Upper lobe of left lung (tissue), 6 donors: ENCODE measurements at places on chromosomes 12 and 14. TPM values are rescaled to one million over a fixed set of nuclear protein-coding genes. Genes with fewer than 3 reads are reported as not detected.

DNA sequence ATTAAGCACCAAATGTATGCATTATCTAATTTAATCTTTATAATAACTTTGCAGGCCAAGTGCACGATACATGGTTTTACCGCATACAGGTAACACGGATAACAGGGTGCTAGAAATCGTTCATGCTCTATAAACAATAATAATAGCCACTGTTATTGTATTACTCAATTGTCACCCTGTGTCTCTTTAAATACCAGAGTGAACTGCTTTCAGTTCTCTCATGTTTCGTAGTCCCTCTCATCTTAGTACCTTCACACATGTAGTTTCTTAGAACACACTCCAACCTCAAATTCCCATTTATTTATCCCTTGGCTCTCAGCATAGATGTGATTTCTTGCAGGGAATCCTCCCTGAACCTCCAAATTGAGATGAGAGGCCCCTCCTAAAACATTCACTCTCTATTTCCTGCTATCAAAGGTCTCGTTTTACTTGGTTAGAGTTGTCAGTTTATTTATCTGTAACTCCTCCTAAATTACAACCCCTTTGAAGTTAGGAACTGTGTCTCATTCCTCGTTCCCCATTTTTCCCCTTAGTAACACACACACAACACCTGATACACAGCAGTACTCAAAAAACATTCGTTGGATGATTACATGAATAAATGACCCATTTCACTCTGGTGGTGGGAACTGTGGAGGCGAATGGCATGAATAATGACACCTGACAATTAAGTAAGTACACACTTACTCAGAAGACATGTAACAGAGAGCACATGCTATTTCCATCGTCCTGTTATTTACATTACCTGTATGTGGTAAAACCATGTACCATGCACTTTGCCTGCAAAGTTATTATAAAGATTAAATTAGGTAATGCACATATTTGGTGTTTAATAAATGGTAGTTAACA, 134.6 kb downstream of the BTG1 start:
- H3K4me1 ChIP-seq, result no peaks in the 10 kb centered on the region
- no peaks in the 10 kb centered on the region for H3K36me3 ChIP-seq
- H3K4me3 ChIP-seq, result no peak overlapping the region
- no peak for DNase-seq

- H3K36me3 ChIP-seq, result no peaks in the 10 kb centered on the region
- H3K4me3 ChIP-seq, result no peak overlapping the region
- H3K4me1 ChIP-seq, result no peaks in the 10 kb centered on the region
Measured at GRCh38 chr12:46752396-46752795, 73.4 kb downstream of the SLC38A4 start.

DNA sequence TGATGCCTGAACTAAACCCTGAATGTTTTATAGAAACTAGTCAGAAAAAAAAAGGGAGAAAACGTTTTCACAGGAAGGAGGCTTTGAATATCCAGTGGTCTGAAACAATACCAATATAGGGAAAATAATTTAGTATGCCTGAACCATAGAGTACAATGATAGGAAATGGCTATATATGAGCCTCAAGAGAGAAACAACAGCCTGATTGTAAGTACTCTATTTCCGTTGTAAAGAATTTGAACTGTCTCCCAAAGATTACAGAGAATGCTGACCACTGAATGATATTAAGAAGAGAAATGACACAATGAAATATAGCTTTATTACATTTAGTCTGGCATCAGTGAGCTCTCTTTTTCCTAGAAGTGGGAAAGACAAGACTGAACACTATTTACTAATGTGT, 5.5 kb upstream of the GABARAPL1 start:
- no peak overlapping the region for H3K4me3 ChIP-seq
- peaks cover 7% of the 10 kb centered on the region for H3K4me1 ChIP-seq
- no peaks in the 10 kb centered on the region for H3K36me3 ChIP-seq

- DNase-seq, result no peak
- H3K4me3 ChIP-seq, result no peak overlapping the region
- no peaks in the 10 kb centered on the region for H3K36me3 ChIP-seq
- no peaks in the 10 kb centered on the region for H3K27me3 ChIP-seq
Measured at GRCh38 chr14:32382704-32383103, 53.6 kb downstream of the AKAP6 start.

- H3K27me3 ChIP-seq, result no peaks in the 10 kb centered on the region
- no peak for DNase-seq
- no peak overlapping the region for H3K4me3 ChIP-seq
- H3K36me3 ChIP-seq, result no peaks in the 10 kb centered on the region
- no peak overlapping the region for H3K27ac ChIP-seq
Measured at GRCh38 chr14:67436006-67436866, 24.3 kb upstream of the PLEK2 start.

GRCh38 chr14:68300608-68301007, 481.0 kb downstream of the RAD51B start:
- no peaks in the 10 kb centered on the region for H3K36me3 ChIP-seq
- no peak for DNase-seq

GRCh38 chr12:80549298-80549697, 105.3 kb downstream of the PTPRQ start:
- no peaks in the 10 kb centered on the region for H3K36me3 ChIP-seq
- H3K27me3 ChIP-seq, result no peaks in the 10 kb centered on the region
- no peak overlapping the region for H3K4me3 ChIP-seq
- H3K27ac ChIP-seq, result no peak overlapping the region
- no peaks in the 10 kb centered on the region for H3K4me1 ChIP-seq

GRCh38 chr14:96409701-96410100, 17.8 kb downstream of the AK7 start:
- H3K4me3 ChIP-seq, result no peak overlapping the region
- no peaks in the 10 kb centered on the region for H3K36me3 ChIP-seq
- no peak for DNase-seq
- no peak overlapping the region for H3K27ac ChIP-seq
- no peaks in the 10 kb centered on the region for H3K27me3 ChIP-seq

DNA sequence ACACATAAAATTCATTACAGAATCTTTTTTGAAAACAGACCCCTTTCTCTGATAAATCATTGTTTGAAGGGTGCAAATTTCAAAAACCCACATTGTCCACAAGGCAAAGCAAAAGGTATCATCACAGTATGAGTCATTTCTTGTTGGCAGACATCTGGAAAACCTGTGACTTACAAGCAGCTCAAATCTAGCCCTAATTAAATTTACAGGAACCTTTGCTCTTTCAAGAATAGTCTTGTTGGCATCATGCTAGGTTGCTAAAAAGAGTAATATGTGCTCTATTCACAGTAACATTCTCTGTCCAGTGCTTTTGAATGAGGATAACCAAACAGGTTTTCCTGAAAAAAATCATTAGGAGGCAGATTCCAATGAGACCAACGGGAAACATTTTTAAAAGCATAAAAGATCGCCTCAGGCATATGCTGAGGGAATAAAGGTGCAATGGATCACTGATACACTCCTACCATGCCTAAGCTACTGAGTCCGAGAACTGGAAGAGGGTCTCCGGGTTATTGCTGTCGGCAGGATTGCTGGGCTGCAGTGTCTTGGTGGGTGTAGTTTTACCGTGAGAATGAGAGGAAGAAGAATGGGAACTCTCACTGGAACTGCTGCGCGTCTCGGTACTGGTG, 55.5 kb upstream of the TTC7B start:
- H3K4me3 ChIP-seq, result no peak overlapping the region
- H3K4me1 ChIP-seq, result no peaks in the 10 kb centered on the region
- no peaks in the 10 kb centered on the region for H3K27me3 ChIP-seq
- H3K36me3 ChIP-seq, result peaks cover 2% of the 10 kb centered on the region
- no peak overlapping the region for H3K27ac ChIP-seq
- no peak for DNase-seq

The GPR33 gene
- total RNA-seq, result not detected

DNA sequence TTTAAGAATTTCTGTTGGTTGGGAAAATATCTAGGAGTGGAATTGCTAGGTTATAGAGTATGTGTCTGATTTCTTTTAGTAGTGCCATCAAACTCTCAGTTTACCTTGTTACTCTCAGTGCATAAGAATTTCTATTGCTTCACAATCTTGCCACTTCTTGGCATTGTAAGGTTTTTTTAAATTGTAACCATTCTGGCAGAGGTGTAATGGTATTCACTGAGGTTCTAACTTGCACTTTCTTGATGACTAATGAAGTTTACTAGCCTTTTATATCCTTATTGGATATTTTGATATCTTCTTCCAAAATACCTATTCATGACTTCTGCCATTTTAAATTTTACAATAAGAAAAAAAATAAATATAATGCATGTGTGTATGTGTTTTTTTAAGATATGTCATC, 478.0 kb downstream of the NAV3 start:
- H3K4me1 ChIP-seq, result no peaks in the 10 kb centered on the region
- no peaks in the 10 kb centered on the region for H3K36me3 ChIP-seq
- H3K27me3 ChIP-seq, result no peaks in the 10 kb centered on the region
- no peak overlapping the region for H3K4me3 ChIP-seq

DNA sequence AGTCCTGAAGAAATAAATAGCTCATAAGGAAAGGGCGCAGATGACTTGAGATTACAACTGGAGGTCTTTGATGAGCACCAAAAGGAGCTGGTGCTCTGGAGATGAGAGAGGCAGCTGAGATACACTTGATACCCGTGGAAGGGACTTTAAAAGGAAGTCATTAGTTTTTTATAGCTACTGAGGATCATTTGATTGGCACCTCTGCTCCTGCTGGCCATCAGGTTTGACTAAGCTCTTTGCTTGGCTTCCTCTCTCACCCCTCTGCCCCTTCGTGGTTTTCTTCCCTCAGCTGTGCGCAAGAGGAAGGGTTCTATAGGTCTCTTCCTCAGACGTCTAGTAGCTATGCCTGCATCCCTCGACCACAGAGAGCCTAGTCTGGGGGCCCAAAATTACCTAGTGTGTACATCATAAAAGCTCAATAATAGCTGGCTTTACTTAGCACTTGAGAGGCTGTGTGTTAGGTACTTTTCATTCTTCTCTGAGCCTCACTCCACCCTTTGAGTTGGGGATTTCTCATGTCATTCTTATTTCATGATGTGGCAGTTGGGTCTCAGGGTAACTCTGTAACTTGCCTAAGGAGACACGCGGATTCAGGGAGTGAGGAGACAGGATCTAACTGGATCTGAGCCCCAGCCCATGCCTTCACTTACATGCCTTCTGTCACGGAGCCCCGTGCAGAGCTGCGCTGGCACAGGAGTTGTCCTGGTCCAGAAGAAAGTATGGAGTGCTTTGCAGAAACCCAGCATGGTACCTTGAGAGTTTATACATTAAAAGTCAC, 68.4 kb upstream of the ASPG start:
- H3K27ac ChIP-seq, result no peak overlapping the region
- H3K4me1 ChIP-seq, result no peaks in the 10 kb centered on the region
- no peak for DNase-seq

The KRT71 gene
- not detected for total RNA-seq

- H3K27me3 ChIP-seq, result no peaks in the 10 kb centered on the region
- H3K4me3 ChIP-seq, result no peak overlapping the region
- no peak for DNase-seq
- H3K27ac ChIP-seq, result no peak overlapping the region
- no peaks in the 10 kb centered on the region for H3K36me3 ChIP-seq
Measured at GRCh38 chr12:70709022-70709421, 71.8 kb upstream of the PTPRB start.

GRCh38 chr14:35446450-35446849, 41.9 kb upstream of the NFKBIA start:
- H3K4me1 ChIP-seq, result no peaks in the 10 kb centered on the region
- no peak for DNase-seq
- no peaks in the 10 kb centered on the region for H3K36me3 ChIP-seq

DNA sequence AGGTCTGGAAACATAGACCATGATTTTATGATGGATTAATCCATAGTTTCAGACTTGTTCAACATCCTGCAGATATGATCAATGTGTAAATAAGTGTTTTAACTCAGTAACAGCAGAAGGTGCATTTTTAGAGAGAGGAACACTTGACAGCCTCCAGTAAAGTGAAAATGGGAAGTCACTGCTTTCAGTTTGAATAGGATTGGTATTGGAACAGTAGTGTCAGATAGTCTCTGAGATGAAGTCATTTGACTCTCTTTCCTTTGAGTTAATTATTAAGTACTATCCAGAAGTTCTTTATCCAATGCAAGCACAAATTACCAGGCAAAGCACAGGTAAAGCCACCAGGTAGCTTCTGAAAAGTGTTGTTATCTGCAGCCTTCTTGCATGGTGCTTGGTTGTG, 14.5 kb upstream of the NAV3 start:
- H3K27me3 ChIP-seq, result no peaks in the 10 kb centered on the region
- no peak overlapping the region for H3K27ac ChIP-seq
- no peaks in the 10 kb centered on the region for H3K4me1 ChIP-seq
- H3K4me3 ChIP-seq, result no peak overlapping the region

GRCh38 chr12:24089510-24089890, 140.0 kb upstream of the SOX5 start:
- H3K27me3 ChIP-seq, result no peaks in the 10 kb centered on the region
- H3K4me3 ChIP-seq, result no peak overlapping the region
- no peak overlapping the region for H3K27ac ChIP-seq
- no peak for DNase-seq
- H3K4me1 ChIP-seq, result no peaks in the 10 kb centered on the region

GRCh38 chr12:58140395-58140794, 199.0 kb downstream of the ATP23 start:
- H3K27ac ChIP-seq, result no peak overlapping the region
- no peak for DNase-seq
- H3K4me1 ChIP-seq, result no peaks in the 10 kb centered on the region
- no peaks in the 10 kb centered on the region for H3K27me3 ChIP-seq
- no peak overlapping the region for H3K4me3 ChIP-seq

GRCh38 chr14:105849933-105850626, 323.7 kb downstream of the TMEM121 start:
- no peak for DNase-seq
- H3K27me3 ChIP-seq, result no peaks in the 10 kb centered on the region
- no peaks in the 10 kb centered on the region for H3K4me1 ChIP-seq
- no peaks in the 10 kb centered on the region for H3K36me3 ChIP-seq
- H3K4me3 ChIP-seq, result no peak overlapping the region

- H3K4me1 ChIP-seq, result peaks cover 25% of the 10 kb centered on the region
- H3K27me3 ChIP-seq, result no peaks in the 10 kb centered on the region
- no peak for DNase-seq
- H3K27ac ChIP-seq, result no peak overlapping the region
- peaks cover 3% of the 10 kb centered on the region for H3K36me3 ChIP-seq
Measured at GRCh38 chr12:95857156-95857555, 1.6 kb upstream of the SNRPF start.

GRCh38 chr12:6824085-6824775, 2.6 kb downstream of the GPR162 start:
- H3K4me1 ChIP-seq, result peaks cover 23% of the 10 kb centered on the region
- DNase-seq, result peak; percentile 66
- H3K27ac ChIP-seq, result no peak overlapping the region
- peaks cover 18% of the 10 kb centered on the region for H3K27me3 ChIP-seq

The MSI1 gene
- 0.43 TPM for total RNA-seq

The NRL gene
- 4.2 TPM for total RNA-seq

- no peak overlapping the region for H3K27ac ChIP-seq
- H3K27me3 ChIP-seq, result no peaks in the 10 kb centered on the region
- H3K4me1 ChIP-seq, result peaks cover 16% of the 10 kb centered on the region
Measured at GRCh38 chr12:89020689-89021088, 331.6 kb downstream of the DUSP6 start.

GRCh38 chr12:127717278-127717677, 549.7 kb upstream of the TMEM132C start:
- no peaks in the 10 kb centered on the region for H3K27me3 ChIP-seq
- no peaks in the 10 kb centered on the region for H3K4me1 ChIP-seq
- no peak overlapping the region for H3K4me3 ChIP-seq
- no peak overlapping the region for H3K27ac ChIP-seq
- H3K36me3 ChIP-seq, result no peaks in the 10 kb centered on the region

The DDX55 gene
- 57.5 TPM for total RNA-seq

GRCh38 chr12:79067977-79068376, 203.4 kb downstream of the SYT1 start:
- H3K27me3 ChIP-seq, result no peaks in the 10 kb centered on the region
- H3K27ac ChIP-seq, result no peak overlapping the region
- no peaks in the 10 kb centered on the region for H3K4me1 ChIP-seq
- no peaks in the 10 kb centered on the region for H3K36me3 ChIP-seq

GRCh38 chr12:113867258-113867657, 98.9 kb downstream of the RBM19 start:
- H3K27me3 ChIP-seq, result no peaks in the 10 kb centered on the region
- H3K27ac ChIP-seq, result no peak overlapping the region
- peaks cover 2% of the 10 kb centered on the region for H3K36me3 ChIP-seq
- H3K4me1 ChIP-seq, result no peaks in the 10 kb centered on the region
- no peak for DNase-seq
